Mucosa of gallbladder (tissue), 1 donor: ENCODE measurements at places on chromosomes 3 and 15. TPM values are rescaled to one million over a fixed set of nuclear protein-coding genes. Genes with fewer than 3 reads are reported as not detected.

DNA sequence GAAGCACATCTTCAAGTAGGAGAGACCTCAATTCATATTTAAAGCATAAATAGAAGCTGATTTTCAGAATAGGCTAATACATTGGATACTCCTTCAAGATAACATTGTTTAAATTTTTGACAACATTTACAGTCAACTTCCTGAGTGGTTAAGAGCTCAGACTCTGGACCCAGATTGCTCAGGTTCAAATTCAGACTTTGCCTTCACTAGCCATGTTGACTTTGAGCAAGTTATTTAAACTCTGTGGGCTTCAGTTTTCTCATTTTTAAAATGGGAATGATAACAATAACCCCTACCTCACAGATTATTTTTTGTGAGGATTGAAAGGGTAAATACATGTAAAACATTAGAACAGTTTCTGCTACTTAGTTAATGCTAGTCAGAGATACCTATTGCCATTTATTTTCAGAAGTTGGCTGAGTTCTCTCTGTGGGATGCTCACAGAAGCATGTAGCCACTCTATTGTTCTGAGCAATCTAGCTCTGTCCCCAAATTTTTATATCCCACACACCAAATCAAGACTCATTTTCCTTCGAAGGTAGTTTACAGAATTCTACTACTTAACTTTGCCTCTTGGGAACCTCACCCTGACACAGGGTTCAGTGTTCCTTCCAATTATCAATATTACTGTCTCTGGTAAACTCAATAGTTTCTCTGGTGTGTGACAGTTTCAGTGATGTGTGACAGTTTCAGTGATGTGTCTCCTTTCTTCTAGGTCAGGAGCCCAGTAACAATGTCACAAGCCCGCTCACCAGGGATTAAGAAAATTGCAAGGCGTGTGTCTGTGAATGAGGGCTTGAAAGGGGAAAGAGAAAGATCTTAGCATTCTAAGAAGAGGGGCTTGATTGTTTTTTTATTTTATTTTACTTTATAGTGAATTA, 79.4 kb upstream of the OSTN start:
- DNase-seq = no peak

- DNase-seq = no peak
These were observed 39.4 kb downstream of the UACA start for GRCh38 chr15:70723927-70724326.

GRCh38 chr15:60752973-60753720, 274.2 kb upstream of the ICE2 start:
- no peak for DNase-seq

DNA sequence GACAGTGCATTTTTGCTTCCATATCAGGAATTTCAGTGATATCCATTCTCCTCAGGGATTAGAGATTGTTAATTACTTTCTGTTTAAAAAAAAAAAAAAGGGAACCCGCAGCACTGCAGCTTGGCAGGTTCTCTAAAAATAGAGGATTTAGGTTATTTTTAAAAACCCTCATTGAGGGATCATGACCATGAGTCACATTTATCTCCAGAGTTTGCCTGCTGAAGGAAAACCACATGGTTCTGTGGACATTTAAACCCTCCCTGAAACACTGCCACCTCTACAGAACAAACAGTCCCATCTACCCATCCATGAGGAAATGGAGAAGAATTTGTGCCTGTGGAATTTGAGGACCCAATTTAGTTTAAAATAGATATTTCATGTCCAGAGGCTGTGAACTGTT, 66.2 kb upstream of the UBE2E1 start:
- no peak for DNase-seq

- no peak for DNase-seq
These were observed 14.2 kb downstream of the PDIA5 start for GRCh38 chr3:123080864-123081562.

- DNase-seq = no peak
These were observed 465.6 kb upstream of the TPRG1 start for GRCh38 chr3:188706176-188706575.

DNA sequence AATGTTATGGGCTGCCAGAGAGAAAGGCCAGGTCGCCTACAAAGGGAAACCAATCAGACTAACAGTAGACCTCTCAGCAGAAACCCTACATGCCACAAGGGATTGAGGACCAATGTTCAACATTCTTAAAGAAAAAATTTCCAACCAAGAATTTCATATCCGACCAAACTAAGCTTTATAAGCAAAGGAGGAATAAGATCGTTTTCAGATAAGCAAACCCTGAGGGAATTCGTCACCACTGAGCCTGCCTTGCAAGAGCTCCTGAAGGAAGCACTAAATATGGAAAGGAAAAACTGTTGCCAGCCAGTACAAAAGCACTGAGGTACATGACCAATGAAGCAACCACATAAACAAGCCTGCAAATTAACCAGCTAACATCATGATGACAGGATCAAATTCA, 33.1 kb downstream of the PYGO1 start:
- DNase-seq = no peak

- DNase-seq = no peak
These were observed 337.2 kb upstream of the DNAJC19 start for GRCh38 chr3:181326637-181327223.

GRCh38 chr3:15326037-15326436, 6.3 kb downstream of the SH3BP5 start:
- DNase-seq = no peak

- no peak for DNase-seq
These were observed 28.5 kb upstream of the SFMBT1 start for GRCh38 chr3:53074366-53074696.

DNA sequence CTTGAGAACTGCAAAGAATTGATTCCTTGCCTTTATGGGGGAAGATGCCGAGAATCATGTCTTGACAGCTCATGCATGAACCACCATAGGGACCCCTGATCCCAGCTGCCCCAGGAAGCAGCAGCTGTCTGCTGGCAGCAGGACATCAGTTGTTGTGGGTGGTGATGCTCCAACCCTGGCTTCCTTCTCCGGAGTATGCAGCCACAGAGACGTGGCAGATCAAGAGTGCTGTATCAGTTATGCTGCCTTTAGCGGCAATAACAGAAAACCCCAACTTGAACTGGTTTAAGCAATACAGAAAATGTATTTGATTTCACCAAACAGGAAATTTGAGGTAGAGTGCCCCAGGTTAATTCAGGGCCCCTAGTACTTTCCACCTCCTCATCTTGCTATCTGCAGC, 92.2 kb upstream of the TNFAIP8L3 start:
- DNase-seq = no peak

GRCh38 chr15:36898536-36899126, 201.7 kb downstream of the MEIS2 start:
- DNase-seq = no peak

- DNase-seq = no peak
These were observed 1.2 kb downstream of the ANXA2 start for GRCh38 chr15:60396560-60396957.

LRRN1 gene
- 33.0 TPM for total RNA-seq

CPN2 gene
- 0.12 TPM for total RNA-seq
